ENCODE measurements at places on chromosomes 4 and X. TPM values are rescaled to one million over a fixed set of nuclear protein-coding genes. Genes with fewer than 3 reads are reported as not detected.

PAGE5 gene
- total RNA-seq = not detected

SLC30A9 gene
- total RNA-seq = 59.6 TPM

ZNF330 gene
- total RNA-seq = 40.5 TPM

INTS12 gene
- total RNA-seq = 28.4 TPM

- no peaks in the 10 kb centered on the region for H3K4me1 ChIP-seq
- no peak overlapping the region for H3K27ac ChIP-seq
- no peaks in the 10 kb centered on the region for H3K27me3 ChIP-seq
- peak; percentile 10 for DNase-seq
- no peaks in the 10 kb centered on the region for H3K36me3 ChIP-seq
- no peak overlapping the region for H3K4me3 ChIP-seq
Measured at GRCh38 chrX:115940888-115941332, 229.6 kb upstream of the AGTR2 start.

DNA sequence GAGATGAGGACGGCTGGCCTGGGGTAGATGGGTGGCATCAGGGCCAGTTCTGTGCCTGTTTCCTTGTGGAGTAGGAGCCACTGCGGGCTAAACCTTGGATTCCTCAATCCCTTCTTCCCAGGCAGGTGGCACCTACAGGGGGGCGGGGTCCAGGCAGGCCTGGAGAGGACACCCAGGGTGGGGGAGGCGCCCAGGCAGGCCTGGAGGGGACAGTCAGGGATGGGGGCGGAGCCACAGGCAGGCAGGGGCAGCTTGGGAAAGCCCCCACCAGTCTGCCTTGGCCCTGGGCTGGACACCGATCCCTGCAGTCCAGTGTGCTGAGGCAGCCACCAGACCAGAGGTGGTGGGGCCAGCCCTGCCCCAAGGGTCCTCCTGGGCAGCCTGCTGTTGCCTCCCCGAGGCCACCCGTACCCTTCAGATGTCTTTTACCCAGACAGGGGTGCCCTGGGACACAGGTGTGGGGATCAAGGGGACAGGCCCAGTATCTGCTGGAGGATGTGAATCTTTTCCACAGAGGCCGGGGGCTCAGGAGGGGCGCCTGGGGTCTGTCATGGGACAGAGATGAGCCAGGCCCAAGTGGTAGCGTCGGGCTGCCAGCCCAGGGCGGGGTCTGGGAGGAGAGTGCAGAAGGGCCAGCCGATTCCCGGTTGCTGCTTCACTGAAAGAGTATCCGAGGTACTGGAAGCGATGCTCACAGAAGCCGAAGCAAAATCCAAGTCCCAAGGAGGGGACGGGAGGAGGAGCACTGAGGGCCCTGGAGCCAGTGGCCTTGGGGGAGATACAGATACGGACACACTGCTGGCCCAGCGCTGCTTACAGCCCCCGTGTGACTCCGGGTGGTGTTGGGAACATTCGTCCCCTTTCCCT is 34.5 kb downstream of the LRPAP1 start:
- no peaks in the 10 kb centered on the region for H3K4me1 ChIP-seq
- no peak overlapping the region for H3K4me3 ChIP-seq
- DNase-seq = no peak
- H3K27ac ChIP-seq = no peak overlapping the region

- no peak overlapping the region for H3K27ac ChIP-seq
- no peak for DNase-seq
- H3K27me3 ChIP-seq = no peaks in the 10 kb centered on the region
- H3K4me1 ChIP-seq = peaks cover 19% of the 10 kb centered on the region
- no peak overlapping the region for H3K4me3 ChIP-seq
Measured at GRCh38 chr4:74235135-74235534, 73.1 kb upstream of the EPGN start.

DNA sequence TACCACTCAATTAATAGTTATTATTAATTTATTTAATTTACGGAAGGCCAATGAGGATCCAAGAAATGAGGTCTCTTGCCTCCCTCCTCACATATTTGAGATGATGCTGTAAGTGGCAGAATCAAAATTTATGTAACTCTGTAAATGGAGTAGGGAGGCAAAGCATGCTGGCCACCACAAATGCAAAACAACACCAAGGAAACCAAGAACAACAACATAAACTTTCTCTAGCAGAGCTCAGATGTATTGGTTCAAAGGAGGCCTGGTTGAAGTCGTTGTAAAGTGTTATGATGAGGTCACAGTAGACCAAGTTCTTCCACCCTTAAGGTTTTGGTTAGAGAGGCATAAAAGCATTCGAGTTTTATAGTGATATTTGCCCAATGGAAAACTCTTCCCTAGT is 194.8 kb upstream of the FAT1 start:
- no peaks in the 10 kb centered on the region for H3K4me1 ChIP-seq
- no peak overlapping the region for H3K27ac ChIP-seq
- no peak for DNase-seq
- H3K27me3 ChIP-seq = no peaks in the 10 kb centered on the region
- no peaks in the 10 kb centered on the region for H3K36me3 ChIP-seq
- no peak overlapping the region for H3K4me3 ChIP-seq

DNA sequence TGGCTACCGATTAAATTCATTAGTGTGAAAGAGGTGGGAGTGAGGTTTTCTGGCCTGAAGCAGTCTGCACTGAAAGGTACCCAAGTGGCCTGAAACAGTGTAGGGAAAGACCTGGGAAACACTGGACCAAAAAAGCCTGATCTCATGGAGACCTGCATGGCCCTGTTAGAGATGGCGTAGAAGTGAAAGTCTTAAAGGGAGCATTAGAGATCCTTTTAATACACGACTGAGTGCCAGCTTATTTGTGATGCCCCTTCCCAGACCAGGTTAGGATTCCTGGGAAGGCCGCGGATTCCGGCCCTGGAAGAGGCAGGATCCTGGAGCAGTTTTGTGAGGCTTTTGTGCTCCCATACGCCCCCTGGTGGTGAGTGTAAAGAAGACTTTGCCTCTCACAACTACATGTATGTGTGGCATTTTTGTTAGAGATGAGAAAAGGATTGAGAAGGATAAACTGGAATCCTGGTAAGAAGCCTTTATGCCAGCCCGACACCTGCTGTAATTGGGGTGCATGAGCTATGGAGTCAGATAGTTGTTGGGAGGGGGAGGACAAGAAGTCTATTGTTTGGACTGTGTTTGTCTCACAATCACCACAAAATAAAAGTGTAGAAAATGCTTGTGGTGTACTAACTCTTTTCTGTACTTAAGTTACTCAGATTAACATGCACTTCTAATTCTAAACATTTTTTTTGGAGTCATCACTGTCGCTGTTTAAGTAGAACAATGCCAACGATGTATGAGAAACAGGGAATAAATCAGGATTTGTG is 54.0 kb downstream of the JADE1 start:
- H3K36me3 ChIP-seq = peaks cover 77% of the 10 kb centered on the region
- peaks cover 46% of the 10 kb centered on the region for H3K4me1 ChIP-seq
- peak; percentile 79 for DNase-seq
- no peaks in the 10 kb centered on the region for H3K27me3 ChIP-seq

DNA sequence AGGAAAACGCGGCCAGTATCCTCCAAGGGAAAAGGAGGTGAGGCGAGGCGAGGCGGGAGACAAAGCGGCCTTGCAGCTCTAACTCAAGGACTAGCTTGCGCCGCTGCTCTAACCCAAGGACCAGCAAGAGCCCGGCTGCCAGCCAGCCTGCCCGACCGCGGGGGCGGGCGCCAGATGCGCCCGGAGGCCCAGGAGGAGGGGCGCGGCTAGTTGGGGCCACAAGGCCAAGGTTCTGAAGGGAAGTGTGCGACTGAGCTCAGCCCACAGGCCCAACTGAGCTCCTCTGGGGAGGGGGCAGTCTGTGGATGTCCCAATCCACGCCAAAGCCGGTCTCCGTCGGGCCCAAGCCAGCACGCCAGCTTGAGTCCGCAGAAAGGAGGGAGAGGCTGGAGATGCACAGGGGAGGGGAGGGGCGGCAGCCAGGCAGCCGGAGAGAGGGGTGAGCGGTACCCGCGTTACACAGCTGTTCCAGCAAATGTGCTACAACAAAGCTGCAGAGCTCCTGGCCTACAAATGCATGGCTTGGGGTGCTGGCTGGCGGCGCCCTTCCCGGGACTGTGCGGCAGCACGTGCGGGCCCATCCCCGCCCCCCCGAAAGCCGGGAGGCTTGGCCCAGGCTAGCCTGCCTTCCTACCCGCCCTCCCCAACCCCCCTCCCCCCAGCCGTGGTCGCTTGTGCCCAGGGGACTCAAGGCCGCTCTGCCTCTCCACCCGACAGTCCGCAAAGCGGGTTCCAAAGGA is 637 bp downstream of the AMER1 start:
- no peaks in the 10 kb centered on the region for H3K27me3 ChIP-seq
- H3K4me3 ChIP-seq = peak overlapping the region; percentile 75
- peak overlapping the region; percentile 58 for H3K27ac ChIP-seq
- DNase-seq = peak; percentile 35
- H3K4me1 ChIP-seq = peaks cover 13% of the 10 kb centered on the region

- H3K4me1 ChIP-seq = peaks cover 6% of the 10 kb centered on the region
- H3K36me3 ChIP-seq = no peaks in the 10 kb centered on the region
- H3K27me3 ChIP-seq = peaks cover 16% of the 10 kb centered on the region
- DNase-seq = no peak
Measured at GRCh38 chr4:147052361-147052760, 106.7 kb upstream of the TTC29 start.

DNA sequence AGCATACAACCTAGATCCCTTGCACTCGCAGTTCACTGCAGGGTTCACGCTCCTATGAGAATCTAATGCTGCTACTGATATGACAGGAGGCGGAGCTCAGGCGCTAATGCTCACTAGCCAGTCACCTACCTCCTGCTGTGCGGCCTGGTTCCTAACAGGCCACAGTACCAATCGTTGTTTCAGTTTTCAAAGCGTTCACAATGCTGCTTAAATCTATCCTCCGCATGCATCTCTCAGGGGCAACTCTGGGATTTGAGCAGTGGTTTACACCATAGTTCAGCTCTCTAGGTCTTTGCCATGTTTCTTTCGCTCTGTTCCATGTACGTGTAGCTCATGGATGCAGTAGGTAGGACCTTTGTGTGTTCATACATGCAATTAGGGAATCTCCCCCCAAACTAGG is 47.2 kb downstream of the CLOCK start:
- no peak for DNase-seq
- H3K36me3 ChIP-seq = peaks cover 27% of the 10 kb centered on the region
- H3K27ac ChIP-seq = no peak overlapping the region
- H3K4me3 ChIP-seq = no peak overlapping the region
- peaks cover 10% of the 10 kb centered on the region for H3K4me1 ChIP-seq

- DNase-seq = no peak
- no peak overlapping the region for H3K27ac ChIP-seq
- H3K4me1 ChIP-seq = no peaks in the 10 kb centered on the region
Measured at GRCh38 chr4:35673137-35673536, 571.2 kb downstream of the ARAP2 start.

- H3K27ac ChIP-seq = no peak overlapping the region
- H3K4me1 ChIP-seq = no peaks in the 10 kb centered on the region
- H3K4me3 ChIP-seq = no peak overlapping the region
- peaks cover 4% of the 10 kb centered on the region for H3K27me3 ChIP-seq
- no peak for DNase-seq
Measured at GRCh38 chrX:31123335-31123734, 51.5 kb upstream of the FTHL17 start.

GRCh38 chr4:103075894-103076746 is 441 bp downstream of the SLC9B2 start:
- peaks cover 45% of the 10 kb centered on the region for H3K4me1 ChIP-seq
- DNase-seq = peak; percentile 79
- H3K27ac ChIP-seq = peak overlapping the region; percentile 99
- peaks cover 24% of the 10 kb centered on the region for H3K36me3 ChIP-seq

- H3K4me3 ChIP-seq = peak overlapping the region; percentile 79
- no peak overlapping the region for H3K27ac ChIP-seq
- H3K4me1 ChIP-seq = peaks cover 29% of the 10 kb centered on the region
Measured at GRCh38 chrX:19344661-19345060, 934 bp downstream of the PDHA1 start.

Data from activated CD4-positive, alpha-beta T cell treated with anti-CD3 and anti-CD28 coated beads for 36 hours (primary cell).